ENCODE measurements at places on chromosomes 5 and 9. TPM values are rescaled to one million over a fixed set of nuclear protein-coding genes. Genes with fewer than 3 reads are reported as not detected.

DNA sequence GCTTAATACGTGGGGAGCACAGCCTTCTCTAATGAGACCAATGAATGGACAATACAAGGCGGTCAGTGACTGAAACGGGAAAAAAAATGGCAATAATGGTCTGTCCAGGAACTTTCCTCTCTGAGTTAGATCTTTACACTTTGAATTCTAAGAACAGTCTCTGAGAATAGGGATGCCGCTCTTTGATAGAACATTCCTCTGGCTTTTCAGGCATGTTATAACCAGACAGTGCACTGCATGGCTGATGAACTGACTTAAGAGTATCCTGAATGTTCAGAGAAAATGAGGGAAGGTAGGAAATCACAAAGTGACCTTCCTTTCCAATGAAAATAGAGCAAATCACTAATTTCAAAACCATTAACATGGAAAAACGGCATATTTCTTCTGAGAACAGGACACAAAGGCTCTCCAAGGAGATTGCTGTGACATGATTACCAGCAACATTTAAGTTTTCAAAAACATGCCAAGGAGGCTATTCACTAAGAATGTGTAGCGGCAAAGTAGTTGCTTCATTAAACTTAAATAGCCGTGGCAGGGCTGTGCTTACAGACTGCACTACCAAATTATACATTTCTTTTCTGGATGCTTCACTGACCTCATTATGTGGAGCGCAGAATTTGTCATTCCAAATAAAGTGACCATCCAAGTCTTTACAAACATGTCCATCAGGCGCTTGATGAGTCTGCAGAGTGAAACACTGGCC, 105.9 kb downstream of the MARCHF3 start:
- no peak for DNase-seq

- no peak for DNase-seq
Measured at GRCh38 chr9:115018547-115019435, 88.4 kb upstream of the TNFSF8 start.

- no peak for DNase-seq
Measured at GRCh38 chr9:34385561-34386230, 9.0 kb upstream of the MYORG start.

DNA sequence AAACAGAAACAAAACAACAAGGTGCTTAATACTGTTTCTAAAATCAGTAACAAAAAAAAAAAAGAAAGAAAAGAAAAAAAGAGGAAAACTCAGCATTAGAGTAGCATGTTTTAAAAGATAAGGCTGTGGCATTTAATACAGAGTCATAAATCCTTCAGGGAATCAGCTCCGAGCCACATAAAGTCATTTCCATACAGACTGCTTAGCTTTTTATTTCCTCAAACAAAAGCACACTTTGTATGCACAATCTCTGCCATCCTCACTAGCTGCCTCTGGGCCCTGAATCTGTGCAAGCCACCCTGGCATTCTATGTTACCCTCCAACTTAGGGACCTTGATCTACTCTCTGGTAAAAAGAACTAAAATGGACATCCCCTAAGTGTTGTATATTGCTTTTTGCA, 87.6 kb downstream of the SEMA6A start:
- no peak for DNase-seq

DNA sequence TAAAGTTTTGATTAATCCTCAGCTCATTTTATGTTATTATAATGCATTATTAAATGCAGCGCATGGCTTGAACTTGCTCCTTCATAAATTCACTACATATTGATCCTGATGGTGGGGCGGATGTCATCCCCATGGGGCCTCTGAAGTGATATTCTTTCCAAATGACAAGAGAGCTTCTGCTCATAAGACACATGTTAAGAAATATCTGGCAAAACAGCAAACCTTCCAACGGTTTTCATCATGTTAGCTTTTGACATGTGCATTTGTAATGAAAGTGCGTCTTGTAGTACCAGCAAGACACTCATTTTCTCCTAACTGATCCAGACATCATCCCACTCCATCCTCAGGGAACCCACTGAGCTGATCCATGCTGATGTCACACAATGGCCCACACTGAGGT, 45.7 kb downstream of the SEMA5A start:
- DNase-seq, result no peak

Gene GABRG2
- total RNA-seq, result under 0.01 TPM

GRCh38 chr9:88988796-88989641, 2.2 kb upstream of the S1PR3 start:
- DNase-seq, result no peak

- no peak for DNase-seq
Measured at GRCh38 chr5:143649937-143650621, 161.9 kb upstream of the HMHB1 start.

Gene PCDH12
- 0.54 TPM for total RNA-seq

DNA sequence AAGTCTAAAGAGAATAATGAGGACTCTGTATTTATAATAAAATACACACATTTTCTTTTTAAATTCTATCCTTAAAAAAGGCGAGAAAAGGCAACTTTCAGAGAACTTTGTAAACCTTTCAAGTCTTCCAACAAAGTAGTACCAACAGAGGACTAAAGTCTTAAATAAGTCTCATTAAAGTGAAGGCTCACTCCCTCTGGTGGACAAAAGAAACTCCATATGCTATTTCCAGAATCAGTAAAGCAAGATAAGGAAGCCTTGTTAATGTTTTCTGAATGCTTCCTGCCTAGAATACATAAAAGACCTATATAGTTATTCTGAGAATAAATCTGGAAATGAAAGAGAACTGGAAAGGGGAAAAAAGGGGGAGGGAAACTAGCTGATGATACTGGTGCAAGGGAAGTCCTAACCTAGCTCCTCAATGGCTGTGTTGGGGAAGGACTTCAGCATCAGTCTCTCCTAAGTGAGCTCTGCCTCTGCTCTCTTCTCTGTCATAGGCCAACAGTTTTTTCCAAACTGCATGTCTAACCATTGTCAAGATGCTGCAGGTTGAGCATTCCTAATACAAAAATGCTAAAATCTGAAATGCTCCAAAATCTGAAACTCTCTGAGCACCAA, 7.2 kb downstream of the HMGCS1 start:
- DNase-seq, result peak; percentile 57

DNA sequence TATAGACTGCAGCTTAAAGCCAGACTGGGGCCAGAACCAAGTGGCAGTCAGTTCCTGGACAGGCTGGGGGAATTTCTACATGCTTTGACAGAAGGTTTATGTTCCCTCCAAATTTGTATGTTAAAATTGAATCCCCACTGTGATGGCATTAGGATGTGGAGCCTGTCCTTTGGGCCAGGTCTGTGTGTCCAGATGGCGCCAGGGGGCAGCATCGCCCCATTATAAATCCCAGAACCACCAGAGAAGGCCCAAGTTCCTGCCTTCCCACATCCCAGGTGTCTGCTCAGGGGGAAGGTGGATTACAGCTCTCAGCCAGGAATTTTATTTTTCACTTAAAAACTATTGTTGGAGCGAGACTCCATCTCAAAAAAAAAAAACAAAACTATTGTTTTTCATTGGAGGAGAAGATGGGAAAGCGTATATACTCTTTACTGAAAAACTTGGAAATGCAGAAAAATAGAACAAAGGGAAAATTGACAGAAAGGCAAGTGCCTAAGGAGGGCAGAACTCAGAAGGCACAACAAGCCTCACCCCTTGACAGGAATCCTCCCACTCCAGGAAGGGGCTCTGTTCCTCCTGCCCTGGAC, 5.0 kb downstream of the IL3 start:
- peak; percentile 63 for DNase-seq

- DNase-seq, result no peak
Measured at GRCh38 chr5:181234455-181235306, 9.0 kb downstream of the RACK1 start.

Gene CBY3
- 1.3 TPM for total RNA-seq

Gene ZDHHC11
- total RNA-seq, result 5.9 TPM

DNA sequence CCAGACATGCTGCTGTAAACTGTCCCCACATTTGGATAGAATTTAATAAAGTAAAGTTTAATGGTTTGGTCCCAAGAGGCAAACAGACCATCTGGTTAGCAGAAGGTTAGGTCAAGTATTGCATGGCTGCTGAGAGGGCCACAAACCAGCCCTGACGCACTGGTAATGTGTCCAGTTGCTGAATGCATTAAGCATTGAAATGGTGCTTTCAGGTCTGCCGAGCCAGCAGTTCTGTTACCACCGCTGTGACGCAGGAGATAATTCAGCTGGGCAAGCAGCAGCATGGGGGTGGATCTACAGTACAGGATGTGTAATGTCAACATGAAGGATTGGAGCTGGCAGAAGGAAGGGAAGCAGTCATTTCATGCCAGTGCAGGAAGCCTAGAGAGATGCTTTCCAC, 16.0 kb downstream of the ZNF462 start:
- peak; percentile 46 for DNase-seq

Gene OR1Q1
- under 0.01 TPM for total RNA-seq

GRCh38 chr5:117733051-117733450, 1158.4 kb upstream of the SEMA6A start:
- no peak for DNase-seq

- DNase-seq, result no peak
Measured at GRCh38 chr5:65355301-65355700, 126.4 kb downstream of the ADAMTS6 start.

DNA sequence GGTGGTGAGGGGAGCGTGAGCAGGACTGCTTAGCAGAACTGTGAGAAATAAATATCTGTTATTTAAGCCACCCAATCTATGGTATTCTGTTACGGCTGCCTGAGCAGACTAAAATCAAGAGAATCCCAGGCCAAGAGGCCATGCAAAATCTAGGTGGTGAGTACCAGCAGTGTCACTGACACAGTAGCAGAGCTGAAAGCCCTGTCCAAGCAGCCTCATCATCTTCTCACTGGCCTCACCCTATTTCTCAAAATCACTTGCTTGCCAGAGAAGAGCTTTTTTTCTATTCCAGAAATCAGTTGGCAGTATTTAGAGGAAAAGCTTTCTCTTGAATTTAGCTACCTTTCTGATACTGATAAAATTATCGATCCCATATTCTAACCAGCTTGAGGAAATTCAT, 68.0 kb downstream of the RETREG1 start:
- no peak for DNase-seq

DNA sequence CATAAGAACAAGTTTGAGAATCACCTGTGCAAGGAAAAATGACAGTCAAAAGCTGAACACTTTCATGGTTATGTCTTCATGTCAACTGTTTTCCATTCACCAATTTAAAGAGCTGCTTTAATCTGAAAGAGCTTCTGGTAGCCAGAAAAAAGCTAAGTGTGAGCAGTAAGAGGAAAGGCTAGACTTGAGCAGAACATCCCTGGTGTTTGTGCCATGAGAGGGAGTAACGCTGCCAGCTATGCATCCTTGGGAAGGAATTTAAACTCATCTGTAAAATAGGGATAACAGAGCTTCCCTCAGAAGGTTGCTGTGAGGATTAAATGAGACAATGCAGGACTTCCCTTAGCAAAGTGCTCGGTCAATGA, 193.7 kb downstream of the MAPKAP1 start:
- DNase-seq, result no peak

DNA sequence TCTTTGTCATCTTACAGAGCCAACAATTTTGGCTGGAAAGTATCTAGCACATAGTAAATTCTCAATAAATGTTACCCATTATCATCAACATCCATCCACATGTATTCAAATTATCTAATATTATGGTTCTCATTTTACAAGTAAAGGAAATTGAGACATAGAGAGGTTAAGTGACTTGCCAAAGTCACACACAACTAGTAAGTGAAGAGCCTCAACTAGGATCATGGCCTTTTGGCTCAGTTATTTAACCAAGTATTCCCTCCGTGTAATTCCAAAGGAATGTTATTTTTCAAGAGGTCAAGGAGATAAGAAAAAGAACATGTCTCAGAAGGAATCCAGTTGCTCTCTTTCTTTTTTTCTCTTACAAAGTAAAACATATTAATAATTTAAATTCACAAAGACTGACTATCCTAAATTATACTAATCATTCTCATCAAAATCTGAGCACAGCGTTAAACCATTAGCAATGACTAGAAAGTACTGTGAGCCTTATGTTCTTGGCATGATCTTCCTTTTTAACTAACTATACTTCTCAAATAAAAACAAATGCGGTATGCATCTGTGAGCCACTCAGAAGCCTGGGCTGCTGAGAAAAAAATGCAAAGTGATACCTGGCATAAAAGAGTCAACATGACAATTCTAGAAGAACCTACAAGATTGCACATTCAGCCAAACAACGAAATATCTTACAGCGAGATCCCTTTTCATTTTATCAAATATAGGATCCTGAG, 350.9 kb downstream of the GLIS3 start:
- DNase-seq, result no peak

GRCh38 chr5:144462577-144462976, 291.9 kb downstream of the KCTD16 start:
- no peak for DNase-seq

Measured in hematopoietic multipotent progenitor cell (in vitro differentiated cells).